Activated CD4-positive, alpha-beta memory T cell treated with anti-CD3 and anti-CD28 coated beads for 36 hours (primary cell): ENCODE measurements at places on chromosomes 11 and 22. TPM values are rescaled to one million over a fixed set of nuclear protein-coding genes. Genes with fewer than 3 reads are reported as not detected.
A peak's percentile ranks its signal among the peaks of the same experiment; 100 is the strongest.

The SLC22A12 gene
- total RNA-seq: not detected

DNA sequence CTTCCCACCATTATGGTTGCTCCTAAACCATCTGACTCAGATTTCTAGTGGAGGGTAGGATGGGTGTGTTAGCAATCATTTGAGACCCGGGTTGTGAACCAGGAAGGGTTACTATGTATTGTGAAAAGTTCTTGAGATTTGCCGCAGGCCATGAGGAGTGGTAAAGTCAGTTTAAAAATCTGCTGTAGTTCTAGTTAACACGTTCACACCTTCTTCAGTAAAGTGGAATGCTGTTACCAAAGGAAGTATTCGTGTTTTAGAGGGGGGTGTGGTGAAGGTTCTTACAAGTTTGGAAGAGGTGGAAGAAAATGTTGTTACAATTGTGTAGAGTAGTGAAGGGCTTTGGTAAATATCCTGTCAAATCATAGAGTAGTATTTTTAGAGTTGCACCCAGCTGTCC is 2.6 kb downstream of the MTMR3 start:
- DNase-seq: no peak

The GP1BB gene
- not detected for total RNA-seq

- no peak for DNase-seq
These were observed 28.3 kb upstream of the SMIM35 start for GRCh38 chr11:118115048-118115447.

GRCh38 chr11:63553759-63554158 is 9.4 kb downstream of the PLAAT2 start:
- DNase-seq: peak; percentile 74

DNA sequence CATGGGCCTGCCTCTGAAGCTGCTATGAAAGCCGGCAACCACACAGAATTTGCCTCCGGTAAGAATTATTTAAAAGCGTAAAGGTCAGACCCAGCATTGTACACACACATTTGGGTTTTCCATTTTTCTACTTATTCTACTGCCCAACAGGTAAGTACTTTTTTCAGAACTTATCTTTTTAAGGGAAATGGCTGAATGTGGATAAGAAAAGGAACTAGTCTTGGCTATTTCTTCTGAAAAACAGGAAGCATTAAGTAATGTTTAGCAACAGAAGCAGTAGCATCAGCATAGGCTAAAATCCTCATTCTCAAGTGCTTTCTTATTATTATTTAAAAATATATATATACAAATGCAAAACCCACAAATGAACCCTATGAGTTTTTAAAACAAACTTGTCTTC is 103.1 kb downstream of the MPPED2 start:
- no peak for DNase-seq

DNA sequence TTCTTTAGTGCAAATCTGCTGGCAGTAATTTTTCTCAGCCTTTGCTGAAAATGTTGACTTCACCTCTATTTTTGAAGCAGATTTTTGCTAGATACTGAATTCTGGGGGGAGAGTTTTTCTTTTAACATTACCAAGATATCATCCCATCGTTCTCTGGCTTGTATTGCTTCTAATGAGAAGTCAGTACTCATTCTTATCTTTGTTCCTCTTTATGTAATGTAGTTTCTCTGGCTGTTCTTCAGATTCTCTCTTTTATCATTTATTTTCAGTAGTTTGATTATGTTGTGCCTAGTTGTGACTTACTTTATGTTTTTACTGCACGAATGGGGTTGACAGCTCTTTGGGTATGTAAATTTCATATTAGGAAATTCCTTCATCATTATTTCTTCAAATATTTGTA is 318.7 kb upstream of the PITPNB start:
- DNase-seq: no peak

The MMP8 gene
- not detected for total RNA-seq

- no peak for DNase-seq
These were observed 108.1 kb upstream of the THY1 start for GRCh38 chr11:119531056-119531455.

DNA sequence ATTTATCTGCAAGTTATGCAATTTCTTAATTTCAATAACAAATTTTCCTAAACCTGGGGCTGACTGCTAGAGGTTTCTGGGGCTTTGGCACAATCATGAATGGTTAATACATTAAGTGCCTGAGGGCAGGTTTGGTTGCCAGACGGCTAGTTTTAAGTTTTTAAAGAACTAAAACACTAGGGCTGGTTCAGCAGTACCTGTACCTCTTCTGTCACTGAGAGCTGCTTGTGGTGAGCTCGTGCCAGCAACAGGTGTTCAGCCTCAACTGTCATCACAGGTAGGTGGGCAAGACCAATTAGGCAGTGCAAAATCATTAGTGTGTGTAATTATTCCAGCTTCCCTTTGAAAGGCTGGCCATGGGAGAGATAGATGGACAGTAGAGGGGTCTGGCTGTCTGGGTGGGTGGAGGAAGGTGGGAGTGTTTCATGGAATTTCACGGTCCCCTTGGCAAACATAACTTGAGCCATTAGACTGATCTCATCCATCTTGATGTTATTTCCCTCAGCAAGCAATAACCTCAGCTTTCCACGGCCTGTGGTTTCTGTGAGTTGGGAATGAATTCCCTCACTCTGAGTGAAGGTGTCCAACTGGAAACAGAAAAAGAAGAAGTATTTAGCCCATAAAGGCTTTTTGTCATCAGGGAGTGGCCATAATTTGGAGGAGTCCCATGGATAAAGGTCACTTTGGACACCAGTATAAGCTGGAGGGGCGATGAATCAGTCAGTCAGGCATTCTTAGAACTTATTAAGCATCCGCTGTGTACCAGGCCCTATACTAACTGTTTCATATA is 114.8 kb downstream of the SNX19 start:
- DNase-seq: no peak

DNA sequence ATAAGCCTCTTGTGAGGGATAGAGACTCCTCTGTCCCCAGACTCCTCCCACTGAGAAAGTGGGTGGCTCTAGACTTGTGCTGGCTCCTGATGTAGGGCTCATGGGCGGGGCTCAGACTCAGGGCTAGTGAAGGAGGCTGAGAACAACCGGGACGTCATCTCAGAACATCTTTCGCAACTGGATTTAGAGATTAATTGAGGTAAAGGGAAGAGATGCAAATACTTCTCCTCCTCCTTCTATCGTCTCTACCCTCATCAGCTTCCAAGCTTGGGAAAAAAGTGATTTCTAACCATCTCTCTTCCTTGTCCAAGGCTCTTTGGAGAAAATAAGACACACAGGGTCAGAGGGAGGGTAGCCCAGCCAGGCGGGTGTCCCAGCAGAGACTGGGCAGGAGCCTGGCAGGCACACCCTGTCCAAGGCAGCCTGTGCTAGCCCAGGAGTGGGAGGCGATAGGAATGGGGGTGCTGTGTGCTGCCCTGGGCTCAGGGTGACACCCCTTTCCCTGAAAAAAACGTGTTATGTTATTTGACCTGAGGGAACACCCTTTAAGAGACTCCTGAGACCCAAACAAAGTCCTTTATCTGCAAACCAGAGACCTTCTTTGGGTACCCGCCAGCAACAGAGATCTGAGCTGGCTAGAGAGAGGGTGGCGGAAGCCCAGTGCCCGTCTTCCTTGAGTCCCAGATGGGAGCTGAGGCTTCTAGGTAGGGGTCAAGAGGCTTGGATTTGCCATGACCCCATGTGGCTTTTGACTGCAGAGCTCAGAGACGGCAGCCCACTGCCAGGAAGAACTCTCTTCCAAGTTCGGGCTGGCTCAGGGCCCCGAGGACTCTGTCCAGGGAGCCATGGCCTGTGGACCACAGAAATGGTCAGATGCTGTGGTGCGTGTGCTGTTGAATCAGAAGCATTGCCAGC is 160.9 kb downstream of the ADAMTS15 start:
- no peak for DNase-seq
